ENCODE measurements at places on chromosomes 6 and 20. TPM values are rescaled to one million over a fixed set of nuclear protein-coding genes. Genes with fewer than 3 reads are reported as not detected.

BPIFB1 gene
- total RNA-seq: not detected

TRIM31 gene
- not detected for total RNA-seq

C6orf58 gene
- not detected for total RNA-seq

LTA gene
- total RNA-seq: not detected

AGPAT4 gene
- total RNA-seq: 9.2 TPM

GJA10 gene
- total RNA-seq: not detected

NRSN1 gene
- not detected for total RNA-seq

OVOL2 gene
- total RNA-seq: not detected

PNLDC1 gene
- total RNA-seq: not detected

CASP8AP2 gene
- 29.3 TPM for total RNA-seq

IP6K3 gene
- not detected for total RNA-seq

SLC35F1 gene
- total RNA-seq: not detected

COL9A3 gene
- total RNA-seq: 0.29 TPM

All from thoracic aorta endothelial cell (primary cell).